Choroid plexus epithelial cell (primary cell): ENCODE measurements at places on chromosomes 12 and 14.

DNA sequence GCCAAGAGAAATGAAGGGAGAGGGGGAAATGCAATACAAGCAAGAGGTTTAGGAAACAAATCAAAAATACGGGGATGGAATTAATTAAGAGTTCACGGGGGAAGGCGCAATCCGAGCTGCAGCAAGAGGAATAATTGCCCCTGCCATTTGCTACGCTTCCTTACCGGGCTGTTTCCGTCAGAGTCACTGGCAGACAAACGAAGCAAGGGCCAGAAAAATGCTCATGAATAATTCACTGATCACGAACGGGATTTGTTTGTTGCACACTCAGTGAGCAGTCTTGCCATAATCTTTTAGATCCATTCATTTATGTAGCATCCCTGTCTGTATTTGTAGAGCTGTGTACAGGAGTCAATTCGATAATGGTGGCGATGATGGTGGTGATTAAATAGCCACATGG is 39.0 kb downstream of the PLXNC1 start:
- no peak for DNase-seq

DNA sequence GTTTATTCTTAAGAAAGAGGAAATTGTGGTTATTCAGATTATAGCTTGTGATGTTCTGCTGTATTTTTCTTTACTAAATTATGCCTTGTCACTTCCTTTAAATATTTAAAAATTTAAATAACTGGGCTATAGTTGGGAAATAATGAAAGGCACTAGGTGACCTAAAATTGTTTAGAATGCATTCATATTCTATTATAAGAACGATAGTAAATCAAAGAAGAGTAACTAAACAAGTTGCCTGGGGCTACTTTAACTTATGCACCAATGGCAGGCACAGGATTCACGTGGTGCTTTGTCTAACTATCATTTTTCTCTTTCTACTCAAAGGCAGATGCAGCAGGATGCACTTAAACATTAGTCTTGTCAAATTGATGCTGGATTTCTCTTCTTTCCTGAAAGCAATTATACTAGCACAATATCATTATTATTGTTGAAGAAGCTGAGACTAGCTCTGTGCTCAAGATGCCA is 190.7 kb upstream of the PPFIA2 start:
- no peak for DNase-seq

- no peak for DNase-seq
Measured at GRCh38 chr12:80142640-80143039, 43.3 kb downstream of the OTOGL start.

- DNase-seq = peak; percentile 83
Measured at GRCh38 chr12:6053541-6053940, 70.9 kb downstream of the VWF start.

GRCh38 chr12:22626406-22626805 is 1.4 kb downstream of the ETNK1 start:
- DNase-seq = peak; percentile 51

DNA sequence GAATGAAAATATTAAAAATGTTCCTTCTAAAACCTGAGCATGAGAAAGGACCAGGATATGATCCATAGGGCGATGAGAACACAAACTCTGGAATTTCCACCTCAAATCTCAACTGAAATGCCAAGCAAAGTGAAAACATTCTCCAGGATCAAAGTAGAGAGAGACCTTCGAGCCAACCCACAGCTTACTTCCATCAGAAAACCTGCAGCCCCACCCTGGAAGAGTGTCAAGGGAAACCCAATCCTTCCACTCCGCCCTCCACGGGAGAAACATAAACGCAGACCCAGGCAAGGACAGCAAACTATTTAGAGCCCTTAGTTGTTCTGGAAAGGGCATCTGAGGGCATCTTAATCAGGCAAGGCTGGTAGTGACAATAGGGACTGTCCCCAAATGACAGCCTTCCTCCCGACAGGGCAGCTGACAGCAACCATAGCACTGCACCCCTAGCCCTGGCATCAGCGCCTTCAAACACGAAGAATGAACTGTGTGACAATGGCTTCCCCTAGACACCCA is 21.8 kb downstream of the SLC15A4 start:
- peak; percentile 77 for DNase-seq

- DNase-seq = no peak
Measured at GRCh38 chr14:78611796-78612571, 441.8 kb downstream of the NRXN3 start.

GRCh38 chr14:60221457-60221856 is 27.6 kb upstream of the PPM1A start:
- DNase-seq = no peak

GRCh38 chr14:90382491-90383125 is 14.2 kb upstream of the CALM1 start:
- peak; percentile 88 for DNase-seq

DNA sequence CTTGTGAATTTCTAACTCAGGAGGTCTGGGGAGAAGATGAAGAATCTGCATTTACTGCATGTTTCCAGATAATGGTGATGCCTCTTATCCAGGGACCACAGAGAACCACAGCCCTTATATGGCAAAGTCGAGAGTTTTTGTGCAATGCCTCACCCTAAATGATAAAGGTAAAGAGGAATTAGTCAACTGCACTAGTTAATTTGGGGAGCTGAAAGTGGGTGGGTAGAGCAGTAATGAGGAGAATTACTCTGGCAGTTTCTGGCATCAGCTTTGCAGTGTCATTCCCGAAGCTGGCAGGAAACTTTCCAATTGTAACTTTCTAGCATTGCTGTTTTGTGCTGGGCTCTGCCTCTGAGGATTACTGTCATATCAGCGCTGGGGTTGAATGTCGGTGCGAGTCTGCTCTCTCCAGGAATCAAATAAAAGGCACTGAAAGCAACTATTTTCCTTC is 10.3 kb downstream of the EGLN3 start:
- DNase-seq = no peak

DNA sequence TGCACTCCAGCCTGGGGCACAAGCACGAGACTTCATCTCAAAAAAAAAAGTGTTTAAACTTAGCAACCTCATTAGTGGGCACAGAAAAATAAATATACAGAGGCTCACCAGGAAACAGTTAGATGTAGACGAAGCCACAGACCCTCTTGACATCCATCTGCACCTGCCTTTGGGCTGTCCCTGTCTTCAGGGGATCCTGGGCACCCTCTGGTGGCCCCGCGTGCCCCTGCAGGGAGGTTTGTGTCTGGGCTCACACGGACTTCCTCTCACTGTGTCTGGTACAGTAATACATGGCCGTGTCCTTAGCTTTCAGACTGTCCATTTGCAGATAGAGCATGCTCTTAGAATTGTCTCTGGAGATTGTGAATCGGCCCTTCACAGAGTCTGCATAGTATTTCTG is 916.5 kb downstream of the TMEM121 start:
- no peak for DNase-seq

- DNase-seq = no peak
Measured at GRCh38 chr14:48250575-48250974, 575.2 kb upstream of the MDGA2 start.

DNA sequence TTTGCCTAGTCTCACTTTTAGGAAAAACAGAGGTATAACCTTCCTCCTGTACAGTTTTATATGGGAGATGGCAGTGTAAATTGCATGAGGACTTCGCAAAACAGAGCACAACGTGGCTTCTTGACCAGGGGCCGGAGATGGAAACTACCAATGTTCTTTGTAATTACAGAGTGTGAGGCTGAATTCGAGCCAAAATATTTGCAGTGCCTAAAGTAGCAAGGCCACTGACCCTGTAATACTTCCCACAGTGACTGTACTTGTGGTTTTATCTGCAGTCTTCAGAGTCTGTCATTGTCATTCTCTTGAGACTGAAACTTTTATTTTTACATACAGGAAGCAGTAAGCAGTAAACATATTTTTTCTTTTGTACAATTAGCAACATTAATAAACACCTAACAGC is 98.9 kb downstream of the RERG start:
- peak; percentile 14 for DNase-seq

DNA sequence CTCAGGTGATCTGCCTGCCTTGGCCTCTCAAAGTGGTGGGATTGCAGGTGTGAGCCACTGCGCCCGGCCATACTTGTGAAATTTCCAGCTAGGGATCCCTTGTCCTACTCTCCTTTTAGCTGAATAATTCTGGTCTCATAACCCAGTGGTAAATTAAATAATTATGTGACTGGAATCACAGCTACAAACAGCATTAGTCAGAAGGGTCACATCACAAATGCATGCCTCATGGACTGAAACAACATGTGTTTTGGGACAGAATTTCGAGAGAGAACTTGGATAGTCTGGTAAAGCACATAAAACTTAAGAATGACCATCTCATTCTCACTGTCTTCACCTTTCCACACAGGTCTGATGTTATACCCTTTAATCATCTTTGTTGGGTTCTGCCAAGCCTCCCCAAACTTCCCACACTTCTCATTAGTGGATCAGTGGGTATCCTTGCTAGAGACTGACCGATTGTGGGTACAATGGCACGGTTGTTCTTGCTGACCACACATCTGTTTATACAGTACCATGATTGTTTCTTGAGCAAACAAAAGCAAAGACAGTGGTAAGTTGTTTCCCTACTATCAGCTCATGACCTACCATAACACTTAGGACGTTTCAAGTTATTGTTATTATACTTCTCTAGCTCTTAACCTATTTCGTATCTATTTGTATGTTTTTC is 5.1 kb downstream of the GPRC5D start:
- no peak for DNase-seq

- DNase-seq = no peak
Measured at GRCh38 chr12:57215065-57215464, 1.5 kb upstream of the NXPH4 start.

GRCh38 chr12:122059203-122059960 is 19.2 kb upstream of the MLXIP start:
- DNase-seq = no peak

DNA sequence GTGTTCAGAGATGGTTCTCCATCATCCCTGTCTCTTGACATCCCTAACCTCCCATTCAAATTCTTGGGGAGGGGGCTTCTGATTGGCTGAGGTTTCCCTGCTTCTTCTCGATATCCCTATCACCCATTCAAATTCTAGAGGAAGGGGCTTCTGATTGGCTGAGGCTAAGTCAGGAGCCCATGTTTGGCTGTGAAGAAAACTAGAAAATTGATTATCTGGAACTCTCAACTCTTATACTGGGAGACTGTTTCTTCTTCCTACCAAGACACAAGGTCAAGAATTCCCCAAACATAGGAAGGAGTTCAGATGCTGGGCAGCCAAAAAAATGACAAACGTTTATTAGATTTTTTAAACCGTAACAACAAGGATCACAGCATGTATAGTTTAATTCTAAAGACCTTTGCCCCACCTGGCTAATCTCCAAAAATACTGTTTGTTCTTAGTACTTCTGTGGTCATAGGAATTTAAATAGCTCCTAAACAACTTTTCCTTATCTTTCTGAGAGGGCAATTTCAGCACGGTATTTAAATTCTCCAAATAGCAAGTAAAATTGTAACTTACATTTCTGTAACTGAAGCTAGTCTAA is 26.4 kb downstream of the SPIC start:
- DNase-seq = peak; percentile 93

- no peak for DNase-seq
Measured at GRCh38 chr12:26767116-26767515, 65.9 kb downstream of the ITPR2 start.

GRCh38 chr14:51750542-51750941 is 98.8 kb downstream of the FRMD6 start:
- DNase-seq = no peak

- DNase-seq = no peak
Measured at GRCh38 chr12:105783983-105784947, 354.5 kb downstream of the NUAK1 start.

- DNase-seq = no peak
Measured at GRCh38 chr12:120586206-120586605, 5.0 kb upstream of the POP5 start.

- DNase-seq = peak; percentile 14
Measured at GRCh38 chr12:74646831-74647230, 109.2 kb downstream of the ATXN7L3B start.

DNA sequence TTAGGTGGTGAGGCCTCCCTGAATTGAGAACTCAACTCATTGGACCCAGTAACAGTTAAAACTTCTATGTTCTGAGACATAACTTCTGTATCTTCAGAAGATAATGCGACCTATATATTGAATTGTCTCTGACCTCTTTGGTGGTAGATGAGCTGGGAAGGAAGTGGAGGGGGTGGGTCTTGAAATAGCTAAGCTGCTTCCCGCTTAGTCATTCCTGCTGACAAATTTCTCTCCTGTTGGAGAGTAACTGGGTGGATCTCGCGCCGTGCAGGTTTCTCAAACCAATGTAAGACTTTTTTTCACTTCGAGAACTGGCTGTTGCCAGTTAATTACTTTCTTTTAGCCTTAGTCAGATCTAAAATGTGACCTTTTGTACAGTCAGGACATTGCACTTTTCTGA is 100.8 kb downstream of the PPHLN1 start:
- DNase-seq = peak; percentile 88

GRCh38 chr12:95100264-95101190 is 27.1 kb upstream of the NR2C1 start:
- DNase-seq = no peak

DNA sequence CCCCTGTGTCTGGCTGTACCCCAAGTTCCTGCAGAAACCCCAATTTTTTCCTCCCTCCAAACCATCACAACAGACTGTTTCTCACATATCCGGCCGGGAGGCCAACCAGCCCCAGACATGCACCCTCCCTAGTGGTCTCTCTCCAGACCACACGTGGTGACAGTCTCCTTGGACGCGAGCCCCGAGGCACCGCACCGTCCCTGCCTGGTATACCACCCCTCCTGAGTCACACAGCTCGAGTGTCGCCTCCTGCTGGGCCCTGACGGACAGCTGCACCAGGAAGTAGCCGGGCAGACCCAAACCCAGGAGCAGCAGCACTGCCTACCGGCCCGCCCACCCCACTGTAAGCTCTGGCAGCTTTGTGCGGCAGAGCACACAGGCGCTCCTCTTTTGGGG is 97.4 kb downstream of the RFLNA start:
- peak; percentile 81 for DNase-seq

GRCh38 chr12:43736927-43737440 is 21.6 kb downstream of the PUS7L start:
- DNase-seq = no peak

DNA sequence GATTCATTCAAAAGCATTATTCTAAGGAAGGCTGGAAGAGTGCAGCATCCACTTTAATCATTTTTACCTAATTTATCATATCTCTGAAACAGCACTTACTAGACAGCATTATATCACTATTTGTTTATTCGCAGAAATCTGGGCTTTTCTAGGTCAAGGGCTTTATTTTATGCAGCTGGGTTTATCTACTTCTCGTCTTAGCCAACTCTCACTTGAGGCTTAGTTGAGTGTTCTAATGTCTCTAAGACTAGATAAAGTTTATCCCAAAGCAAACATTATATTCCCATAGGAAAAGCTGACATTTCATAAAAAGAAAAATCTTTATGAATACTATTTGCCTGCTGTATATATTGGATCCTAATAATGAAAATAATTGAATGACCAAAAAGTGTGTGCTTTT is 720.8 kb upstream of the FLRT2 start:
- no peak for DNase-seq

- DNase-seq = peak; percentile 91
Measured at GRCh38 chr14:92511453-92512238, 1.9 kb upstream of the RIN3 start.

DNA sequence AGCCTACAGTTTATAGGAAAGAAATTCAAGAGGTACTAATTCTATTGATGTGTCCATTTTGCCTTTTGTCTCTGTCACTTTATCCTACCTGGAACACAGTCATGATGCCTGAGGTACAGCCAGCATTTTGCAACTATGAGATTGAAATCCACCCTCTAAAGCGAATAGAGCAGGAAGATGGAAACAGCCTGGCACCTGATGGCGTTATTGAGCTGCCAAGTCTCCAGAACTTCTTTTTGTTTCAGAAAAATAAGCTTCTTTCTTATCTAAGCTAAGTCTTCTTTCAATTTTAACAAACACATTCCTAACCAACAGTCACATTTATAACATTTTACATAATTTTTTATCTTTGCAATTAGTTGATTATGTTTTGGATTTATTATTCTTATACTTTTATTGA is 182.1 kb downstream of the PAWR start:
- DNase-seq = no peak
